Thoracic aorta (tissue), 2 donors: ENCODE measurements at places on chromosomes 1 and 21. TPM values are rescaled to one million over a fixed set of nuclear protein-coding genes. Genes with fewer than 3 reads are reported as not detected.

Gene TMEM240
- 11.1 TPM for total RNA-seq

Gene C1QTNF12
- 2.9 TPM for total RNA-seq

- no peaks in the 10 kb centered on the region for H3K36me3 ChIP-seq
- H3K27ac ChIP-seq: no peak overlapping the region
- peaks cover 16% of the 10 kb centered on the region for H3K4me1 ChIP-seq
- no peak for DNase-seq
Observed at GRCh38 chr1:224333309-224333926, 3.4 kb upstream of the NVL start.

GRCh38 chr1:21966247-21967000 is 10.4 kb upstream of the CELA3B start:
- DNase-seq: no peak
- H3K27ac ChIP-seq: no peak overlapping the region
- H3K4me3 ChIP-seq: no peak overlapping the region
- no peaks in the 10 kb centered on the region for H3K36me3 ChIP-seq
- no peaks in the 10 kb centered on the region for H3K27me3 ChIP-seq

- H3K36me3 ChIP-seq: no peaks in the 10 kb centered on the region
- peaks cover 15% of the 10 kb centered on the region for H3K4me1 ChIP-seq
- peak overlapping the region; percentile 41 for H3K27ac ChIP-seq
- DNase-seq: no peak
- no peak overlapping the region for H3K4me3 ChIP-seq
- H3K27me3 ChIP-seq: no peaks in the 10 kb centered on the region
Observed at GRCh38 chr1:202210385-202210784, 16.8 kb downstream of the LGR6 start.

GRCh38 chr1:16260814-16261213 is 23.8 kb upstream of the CPLANE2 start:
- H3K36me3 ChIP-seq: peaks cover 3% of the 10 kb centered on the region
- no peaks in the 10 kb centered on the region for H3K27me3 ChIP-seq
- DNase-seq: no peak
- H3K4me3 ChIP-seq: no peak overlapping the region
- H3K27ac ChIP-seq: peak overlapping the region; percentile 57
- peaks cover 17% of the 10 kb centered on the region for H3K4me1 ChIP-seq
